ENCODE measurements at places on chromosomes 7 and 10. TPM values are rescaled to one million over a fixed set of nuclear protein-coding genes. Genes with fewer than 3 reads are reported as not detected.

DNA sequence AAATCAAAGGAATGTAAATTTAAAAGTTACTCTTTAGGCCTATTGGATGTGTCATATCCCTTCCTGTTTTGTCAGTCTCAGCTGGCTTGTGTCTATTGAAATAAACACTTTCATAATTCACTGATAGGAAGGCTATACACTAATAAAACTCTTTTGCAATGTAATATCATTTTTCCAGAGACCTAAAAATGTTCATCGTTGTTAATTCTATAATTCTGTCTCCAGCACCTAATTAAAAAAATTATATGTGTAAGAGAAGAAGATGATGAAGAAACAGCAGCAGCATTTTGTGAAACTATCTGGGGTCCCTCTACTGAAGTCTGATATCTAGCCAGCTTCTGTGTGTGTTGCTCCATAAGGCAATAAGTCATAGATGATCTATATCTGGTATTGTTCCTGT lies 602.7 kb downstream of the ETV1 start:
- DNase-seq: no peak

DNA sequence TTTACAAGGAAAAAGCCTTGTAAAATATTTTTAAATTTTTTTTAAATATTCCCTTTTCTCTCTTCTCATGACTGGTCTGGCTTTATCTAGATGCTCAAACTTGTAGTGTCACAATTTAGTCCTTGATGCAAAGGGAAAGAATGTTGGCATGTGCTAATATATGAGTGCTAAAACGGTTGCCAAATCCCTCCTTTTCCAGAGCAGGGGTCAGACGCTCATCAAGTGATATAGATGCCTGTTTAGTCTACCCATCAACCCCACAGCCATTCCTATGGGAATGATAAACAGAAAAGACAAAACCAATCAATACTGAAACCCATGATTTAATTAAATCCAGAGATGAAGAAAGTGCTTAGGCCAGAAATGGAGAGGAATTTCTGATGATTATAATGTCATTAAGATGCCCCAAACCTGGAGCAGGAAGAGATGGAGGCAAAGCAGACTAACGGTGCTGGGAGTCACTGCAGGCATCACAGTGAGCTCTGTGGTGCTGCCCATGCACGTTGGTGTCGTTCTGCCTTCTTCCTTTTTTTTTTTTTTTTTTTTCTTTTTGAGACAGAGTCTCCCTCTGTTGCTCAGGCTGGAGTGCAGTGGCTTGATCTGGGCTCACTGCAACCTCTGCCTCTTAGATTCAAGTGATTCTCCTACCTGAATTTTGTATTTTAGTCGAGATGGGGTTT lies 210.1 kb upstream of the STK17A start:
- DNase-seq: no peak

GRCh38 chr10:59126261-59126660 lies 50.2 kb upstream of the PHYHIPL start:
- DNase-seq: no peak

DNA sequence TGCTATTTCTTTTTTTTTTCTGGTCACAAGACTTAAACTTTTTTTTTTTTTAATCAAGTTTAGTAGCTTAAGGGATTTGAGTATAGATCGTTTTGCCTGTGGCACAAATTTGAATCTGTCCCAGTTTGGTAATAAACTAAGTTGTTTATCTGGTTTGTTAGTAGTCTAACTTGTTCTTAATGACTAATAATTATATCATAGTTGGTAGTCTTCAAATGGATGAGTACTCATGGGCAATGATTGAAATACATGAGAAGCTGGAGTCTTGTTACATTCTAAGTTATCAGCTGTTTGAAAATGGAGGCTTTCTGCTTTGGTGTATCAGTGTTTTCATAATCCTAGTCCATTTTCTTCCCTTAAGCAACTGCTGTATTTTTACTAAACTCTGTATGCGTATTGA lies 12.3 kb downstream of the BTAF1 start:
- no peak for DNase-seq

- DNase-seq: no peak
These were observed 70.2 kb downstream of the SLC39A12 start for GRCh38 chr10:18021725-18022480.

DNA sequence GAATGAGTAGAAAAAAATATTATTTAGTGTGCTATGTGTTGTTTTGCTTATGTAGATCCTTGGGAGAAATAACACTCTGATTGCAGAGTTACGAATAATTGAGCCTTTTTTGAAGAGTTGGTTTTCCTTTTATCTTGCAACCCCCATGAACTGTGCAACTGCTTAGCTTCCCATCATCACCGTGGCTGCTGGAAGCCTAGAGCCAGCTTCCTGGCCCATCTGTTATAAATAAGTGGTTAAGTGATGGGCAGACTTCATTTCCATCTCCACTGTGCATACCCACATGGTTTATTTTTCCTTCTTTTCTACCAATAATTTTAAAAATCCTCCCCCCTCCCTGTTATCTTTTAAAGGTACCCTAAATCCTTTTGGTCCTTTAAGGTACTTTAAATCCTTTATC lies 554.9 kb upstream of the GALNT17 start:
- no peak for DNase-seq

GRCh38 chr10:26528048-26528447 lies 89.9 kb downstream of the APBB1IP start:
- no peak for DNase-seq

- DNase-seq: peak; percentile 11
These were observed 64.9 kb downstream of the IKZF1 start for GRCh38 chr7:50369143-50370026.

DNA sequence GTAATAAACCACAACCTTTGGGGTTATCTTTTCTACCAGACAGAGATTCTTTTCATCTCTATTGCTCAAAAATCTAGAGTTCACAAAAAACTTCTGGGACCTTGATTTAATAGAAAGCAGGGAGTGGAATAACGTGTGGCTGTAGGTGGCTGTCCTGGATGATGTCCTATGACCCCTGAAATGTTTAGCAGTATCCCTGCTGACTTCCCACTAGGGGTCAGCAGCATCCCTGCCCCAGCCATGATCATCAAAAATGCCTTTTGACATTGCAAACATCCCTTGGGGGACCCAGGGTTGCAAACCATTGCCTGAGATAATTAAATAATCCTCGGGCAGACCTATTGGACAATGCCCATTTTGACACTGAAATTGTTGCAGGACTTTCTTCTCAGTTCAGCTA lies 177.1 kb downstream of the USP6NL start:
- DNase-seq: peak; percentile 16

UTF1 gene
- not detected for total RNA-seq

GARIN1A gene
- not detected for total RNA-seq

TRPV6 gene
- total RNA-seq: not detected

C10orf62 gene
- 0.28 TPM for total RNA-seq

FAM237B gene
- not detected for total RNA-seq

TMEM139 gene
- total RNA-seq: 7.9 TPM

OR6B1 gene
- not detected for total RNA-seq

All from HepG2 (cell line).